ENCODE measurements at places on chromosomes 16 and 17.

GRCh38 chr16:86446279-86446678, 64.0 kb upstream of the FOXF1 start:
- DNase-seq = no peak

GRCh38 chr16:28307936-28308335, 15.6 kb downstream of the SBK1 start:
- no peak for DNase-seq

DNA sequence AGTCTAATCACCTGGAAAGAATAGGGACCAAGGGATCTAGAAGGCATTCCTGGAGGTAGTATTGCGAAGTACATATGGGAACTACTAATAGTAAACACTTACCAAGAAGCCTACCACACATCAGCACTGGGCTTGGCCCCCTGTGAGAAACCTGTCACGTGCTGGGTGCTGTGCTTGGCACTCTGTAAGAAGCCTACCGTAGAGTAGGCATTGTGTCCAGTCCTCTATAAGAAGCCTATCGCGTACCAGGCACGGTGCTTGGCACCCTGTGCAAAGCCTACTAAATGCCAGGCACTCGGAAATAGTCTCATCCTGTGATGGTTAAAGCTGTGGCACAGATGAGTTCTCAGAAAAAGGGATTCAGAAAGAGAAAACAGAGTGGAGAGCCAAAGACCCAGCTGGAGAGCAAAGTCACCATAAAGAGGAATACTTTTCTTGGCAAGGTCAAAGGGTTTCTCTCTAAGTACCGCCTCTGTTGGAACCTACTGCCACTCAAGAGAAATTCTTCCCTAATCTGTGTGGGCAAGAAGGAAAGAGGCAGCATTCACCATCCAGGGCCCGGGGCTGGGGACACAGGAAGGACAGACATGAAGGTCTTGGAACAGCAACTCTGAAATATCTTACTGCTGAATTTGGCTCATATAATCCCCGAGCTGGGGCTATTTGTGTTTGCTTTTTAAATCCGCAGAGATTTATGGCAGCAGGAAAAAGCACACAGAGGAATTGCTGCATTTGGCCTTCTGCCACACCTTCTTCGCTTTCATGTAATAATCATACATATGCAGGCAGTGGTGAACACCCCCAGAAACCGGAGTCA, 81.8 kb downstream of the VAT1L start:
- no peak for DNase-seq

DNA sequence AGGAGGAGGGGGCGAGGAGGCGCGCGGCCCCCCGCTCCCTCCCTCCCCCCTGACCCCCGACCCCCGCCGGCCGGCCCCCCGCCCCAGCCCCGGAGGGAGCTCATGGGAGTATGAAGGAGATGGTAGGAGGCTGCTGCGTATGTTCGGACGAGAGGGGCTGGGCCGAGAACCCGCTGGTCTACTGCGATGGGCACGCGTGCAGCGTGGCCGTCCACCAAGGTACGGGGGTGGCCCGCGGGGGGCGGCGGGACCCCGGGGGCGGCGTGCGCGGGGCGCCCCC, 390 bp downstream of the MLLT6 start:
- DNase-seq = no peak

DNA sequence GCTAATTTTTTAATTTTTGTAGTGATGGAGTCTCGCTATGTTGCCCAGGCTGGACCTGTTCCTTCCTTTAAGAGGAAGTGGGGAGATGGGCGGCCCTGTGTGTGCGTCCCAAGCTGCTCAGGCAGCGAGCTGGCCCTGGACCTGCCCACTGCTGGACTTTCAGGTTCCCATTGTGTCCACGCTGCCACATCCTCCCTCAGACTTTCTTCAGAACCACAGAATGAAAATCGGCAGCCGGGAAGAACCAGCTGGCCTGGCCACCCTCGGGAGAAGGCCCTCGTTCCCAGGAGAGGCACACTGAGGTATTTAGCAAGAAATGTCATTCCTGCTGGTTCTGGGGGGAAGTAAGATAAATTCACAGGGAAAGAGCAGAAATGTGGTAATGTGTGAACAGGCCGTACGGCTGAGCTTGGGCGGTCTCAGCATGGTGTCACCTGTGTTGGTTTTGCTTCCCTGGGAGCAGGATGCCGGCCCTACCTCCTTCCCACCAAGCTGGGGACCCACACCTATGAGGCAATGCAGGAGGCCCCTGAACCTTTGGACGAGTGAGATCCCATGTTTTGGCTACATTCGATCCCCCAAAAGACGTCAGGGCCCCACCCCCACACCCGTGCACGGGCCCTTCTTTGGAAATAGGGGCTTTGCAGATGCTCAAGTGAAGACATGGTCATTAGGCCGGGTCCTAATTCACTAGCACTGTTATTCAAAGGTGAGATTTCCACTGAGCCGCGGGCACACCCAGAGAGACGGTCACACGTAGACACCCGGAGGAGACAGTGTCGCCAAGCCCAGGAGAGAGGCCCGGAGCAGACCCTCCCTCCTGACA, 35.9 kb upstream of the ZNF469 start:
- no peak for DNase-seq

DNA sequence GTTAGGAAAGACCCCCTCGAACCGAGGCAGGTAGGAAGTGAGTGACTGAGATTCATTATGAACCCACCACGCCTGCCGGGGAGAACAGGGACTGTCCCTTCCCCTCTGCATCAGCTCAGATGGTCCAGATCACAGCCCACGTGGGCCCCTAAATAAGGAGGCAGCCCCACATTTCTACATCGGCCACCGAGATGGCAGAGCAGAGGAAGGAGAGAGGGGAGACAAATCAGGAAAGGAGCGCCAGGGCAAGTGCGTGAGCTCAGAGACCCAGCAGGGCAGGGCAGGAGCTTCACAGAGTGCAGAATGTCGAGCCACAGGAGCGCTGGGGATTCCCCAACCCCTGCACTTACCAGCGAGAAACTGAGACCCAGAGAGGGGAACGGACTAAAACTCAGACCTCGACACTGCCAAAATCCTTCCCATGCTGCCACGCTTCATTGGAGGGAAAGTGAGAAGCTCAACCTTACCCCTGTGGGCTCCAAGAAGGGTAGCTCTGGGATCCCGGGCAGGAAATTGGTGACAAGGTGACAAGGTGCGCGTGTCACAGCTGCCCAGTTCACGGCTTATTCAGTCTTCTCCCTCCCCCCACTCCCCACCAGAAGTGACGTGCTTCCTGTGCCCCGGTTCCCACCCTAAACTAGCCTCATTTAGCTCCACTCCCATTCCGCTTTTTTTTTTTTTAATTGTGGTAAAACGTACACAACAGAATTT, at the start of gene ICAM2:
TSS of gene ICAM2 (minus strand) at position 578 of the 711 bp plus-strand sequence. CDS start 13,942 bp downstream, outside the sequence.
- peak; percentile 80 for DNase-seq

- DNase-seq = no peak
Observed at GRCh38 chr16:53111078-53111791, 56.4 kb downstream of the CHD9 start.

DNA sequence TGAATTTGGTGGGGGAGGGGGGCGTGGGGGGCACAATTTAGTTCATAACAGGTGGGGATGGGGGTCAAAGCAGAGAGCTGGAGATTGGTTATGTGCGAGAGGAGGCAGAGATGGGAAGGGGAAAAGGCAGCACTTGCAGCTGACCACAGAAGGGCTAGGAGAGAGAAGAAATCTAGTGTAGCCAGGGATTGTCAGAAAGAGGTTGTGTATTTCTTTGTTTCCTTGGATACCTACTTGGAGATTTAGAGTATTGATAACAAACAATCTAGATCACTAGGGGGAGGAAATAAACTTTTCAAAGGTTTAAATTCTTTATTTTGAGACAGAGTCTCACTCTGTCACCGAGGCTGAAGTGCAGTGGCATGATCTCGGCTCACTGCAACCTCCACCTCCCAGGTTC, 47.1 kb upstream of the YPEL2 start:
- DNase-seq = no peak

- no peak for DNase-seq
Observed at GRCh38 chr17:60102632-60103096, 23.9 kb upstream of the HEATR6 start.

DNA sequence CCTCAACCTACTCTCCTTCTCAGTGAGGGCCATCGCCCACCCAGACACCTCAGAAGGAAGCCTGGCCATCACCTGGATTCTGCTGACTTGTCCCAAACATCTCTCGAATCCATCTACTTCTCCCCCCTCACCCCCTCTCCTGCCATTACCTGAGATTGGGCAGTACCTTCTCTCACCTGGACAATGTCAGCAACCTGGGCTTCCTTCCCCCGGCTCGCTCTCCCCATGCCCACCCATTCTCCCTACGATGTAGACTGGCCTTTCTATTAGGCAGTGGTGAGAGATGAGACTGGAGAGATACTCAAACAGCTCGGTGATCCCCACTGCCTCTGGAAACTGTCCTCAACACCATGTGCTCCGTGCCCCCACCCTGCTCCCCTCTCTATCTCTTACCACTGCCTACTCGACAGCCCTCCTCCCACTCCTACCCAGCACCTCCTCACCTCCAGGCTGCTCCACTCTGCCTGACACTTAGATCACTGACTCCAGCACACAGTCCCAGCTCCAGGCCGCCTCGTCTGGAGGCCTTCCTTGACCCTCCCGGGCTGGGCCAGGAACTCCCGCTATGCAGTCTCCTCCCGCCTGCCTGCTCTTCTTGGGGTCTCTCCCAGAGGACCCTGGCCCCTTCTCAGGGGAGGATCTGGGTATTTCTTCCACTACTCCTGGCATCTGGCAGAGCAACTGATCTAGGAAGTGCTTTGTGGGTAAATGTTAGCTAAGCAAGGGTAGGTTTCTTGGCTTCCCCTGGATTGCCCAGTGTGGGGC, 235.8 kb upstream of the NLRP1 start:
- no peak for DNase-seq

DNA sequence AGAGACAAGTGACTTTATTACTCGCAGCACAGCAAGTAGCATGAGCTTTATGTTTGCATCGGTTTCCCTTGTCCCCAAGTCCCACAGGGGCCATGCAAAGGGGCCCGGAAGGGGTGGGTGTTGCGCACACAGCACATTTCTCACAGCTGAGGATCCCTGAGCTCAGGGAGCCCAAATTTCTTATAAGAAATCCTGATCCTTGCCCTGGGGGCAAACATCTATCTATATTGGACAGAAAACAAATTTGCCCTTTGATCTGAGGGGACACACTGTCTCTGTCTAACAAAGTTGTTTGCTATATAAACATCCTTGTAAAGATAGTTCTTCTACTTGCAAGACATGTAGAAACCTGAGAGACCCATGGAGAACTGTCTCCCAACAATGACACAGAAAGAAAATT, 35.7 kb upstream of the MEAK7 start:
- DNase-seq = no peak

- no peak for DNase-seq
Observed at GRCh38 chr17:50467855-50468303, 801 bp downstream of the CHAD start.

GRCh38 chr17:79814974-79815835, 18.3 kb upstream of the CBX8 start:
- no peak for DNase-seq

DNA sequence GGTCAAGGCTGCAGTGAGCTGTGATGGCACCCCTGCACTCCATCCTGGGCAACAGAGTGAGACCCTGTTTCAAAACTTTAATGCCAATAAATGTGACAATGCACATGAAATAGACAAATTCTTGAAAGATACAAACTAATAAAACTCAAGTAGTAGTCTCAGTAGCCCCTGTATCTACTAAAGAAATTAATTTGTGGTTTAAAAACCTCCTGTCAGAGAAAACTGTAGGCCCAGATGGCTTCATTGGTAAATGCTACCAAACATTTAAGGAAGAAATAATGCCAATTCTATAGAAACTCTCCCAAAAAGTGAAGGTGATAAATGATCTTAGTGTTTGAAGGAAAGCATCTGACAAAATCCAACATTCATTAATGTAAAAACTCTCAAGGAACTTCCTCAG, 16.8 kb downstream of the AKTIP start:
- no peak for DNase-seq

DNA sequence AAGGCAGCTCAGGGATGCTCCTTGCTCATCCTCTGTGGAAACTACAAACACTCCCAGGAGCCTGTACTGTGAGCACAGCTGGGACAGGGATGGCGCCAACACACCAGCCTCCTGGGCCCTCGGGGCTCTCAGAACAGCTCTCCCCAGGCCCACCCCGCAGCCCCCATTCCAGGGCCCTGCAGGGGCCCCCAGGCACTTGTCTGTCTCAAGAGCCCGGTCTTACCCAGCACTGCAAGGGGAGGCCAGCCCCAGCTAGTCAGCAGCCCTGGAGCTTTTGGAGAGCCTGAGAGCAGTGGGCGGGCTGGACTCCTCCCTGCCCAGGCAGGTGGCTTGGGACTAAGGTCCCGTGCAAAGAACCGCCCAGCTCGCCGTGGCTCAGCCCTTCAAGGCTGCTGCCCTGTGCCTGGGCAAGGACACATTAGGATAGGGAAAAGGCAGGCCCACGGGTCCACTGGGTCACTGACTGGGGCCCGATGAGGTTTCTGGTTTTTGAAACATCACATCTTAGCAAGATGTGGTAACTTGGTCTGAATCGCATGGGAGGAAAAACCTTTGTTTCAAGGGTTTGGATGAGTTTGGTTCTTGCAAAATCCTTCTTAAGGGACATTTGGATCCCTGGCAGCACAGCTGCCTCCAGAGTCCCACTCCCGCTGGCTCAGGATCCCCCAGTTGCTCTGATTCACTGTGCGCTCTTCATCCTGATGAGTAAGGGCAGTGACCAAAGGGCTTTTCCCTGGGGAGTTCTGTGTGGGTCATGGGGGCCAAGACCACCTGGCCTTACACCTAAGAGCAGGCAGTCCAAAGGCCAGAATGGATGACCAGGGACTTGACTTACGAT, 2.8 kb downstream of the DNASE1L2 start:
- DNase-seq = no peak

DNA sequence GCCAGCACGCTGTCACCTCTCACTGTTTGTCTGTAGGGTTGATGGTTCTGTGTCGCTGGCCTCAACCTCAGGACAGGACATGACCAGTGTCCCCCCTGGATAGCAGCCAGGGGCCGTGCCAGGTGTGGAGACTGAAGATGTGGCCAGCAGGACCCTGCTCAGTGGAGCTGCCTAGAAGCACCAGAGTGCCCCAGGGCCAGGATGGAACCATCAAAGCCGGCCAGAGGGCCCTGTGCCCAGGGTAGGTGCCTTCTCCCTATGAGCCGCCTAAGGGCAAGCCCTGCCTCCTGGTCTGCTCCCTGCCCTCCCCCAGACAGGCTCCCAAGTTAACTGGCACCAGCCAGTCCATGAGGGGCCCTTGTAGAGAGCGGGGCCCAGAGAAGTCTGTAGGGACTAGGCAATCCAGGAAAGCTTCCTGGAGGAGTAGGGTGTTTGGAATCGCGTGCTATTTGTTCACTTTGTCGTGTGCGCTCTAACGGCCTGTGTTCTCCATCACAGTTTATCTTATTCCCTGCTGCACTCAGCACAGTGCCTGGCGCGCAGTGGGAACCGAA, 546 bp upstream of the NDUFB10 start:
- DNase-seq = no peak

DNA sequence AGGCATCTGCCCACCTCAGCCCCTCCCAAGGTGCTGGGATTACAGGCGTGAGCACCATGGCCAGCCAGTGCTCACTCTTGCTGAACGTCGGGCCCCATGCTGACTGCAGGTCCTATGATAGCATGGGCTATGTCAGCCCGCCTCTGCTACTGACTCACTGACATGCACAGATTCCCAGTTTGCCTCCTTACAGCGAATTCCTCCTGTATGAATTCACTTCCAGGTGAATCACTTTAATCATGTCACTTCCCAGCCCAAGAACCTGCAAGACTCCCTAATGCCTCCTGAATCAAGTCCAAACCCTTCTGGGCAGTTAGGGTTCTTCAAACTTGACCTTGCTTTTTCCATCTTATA, 16.1 kb upstream of the UBTF start:
- DNase-seq = no peak

Data from stimulated activated CD8-positive, alpha-beta memory T cell treated with anti-CD3 and anti-CD28 coated beads, Interleukin-4, amount 100 ng/mL, for 24 hours (primary cell).